ENCODE measurements at places on chromosomes 2 and 18.
A peak's percentile ranks its signal among the peaks of the same experiment; 100 is the strongest.

DNA sequence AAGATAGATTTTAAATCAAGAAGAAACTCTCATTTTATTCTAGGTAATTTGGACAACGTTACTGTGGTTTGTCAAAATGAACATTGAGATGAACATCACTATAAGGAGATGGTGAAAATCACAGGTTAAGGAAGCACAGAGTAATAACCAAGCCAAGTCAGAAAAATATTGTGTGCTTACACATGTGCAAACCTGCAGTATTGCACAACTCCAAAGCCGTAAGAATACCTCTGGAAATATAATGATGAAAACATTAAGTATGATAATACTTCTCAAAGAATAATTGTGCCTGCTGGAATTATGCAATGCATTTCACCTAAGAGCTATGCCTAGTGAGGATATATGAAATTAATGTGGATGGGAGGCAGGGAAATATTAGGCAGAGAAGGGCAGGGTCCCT, 21.1 kb upstream of the GALNT5 start:
- DNase-seq, result no peak

DNA sequence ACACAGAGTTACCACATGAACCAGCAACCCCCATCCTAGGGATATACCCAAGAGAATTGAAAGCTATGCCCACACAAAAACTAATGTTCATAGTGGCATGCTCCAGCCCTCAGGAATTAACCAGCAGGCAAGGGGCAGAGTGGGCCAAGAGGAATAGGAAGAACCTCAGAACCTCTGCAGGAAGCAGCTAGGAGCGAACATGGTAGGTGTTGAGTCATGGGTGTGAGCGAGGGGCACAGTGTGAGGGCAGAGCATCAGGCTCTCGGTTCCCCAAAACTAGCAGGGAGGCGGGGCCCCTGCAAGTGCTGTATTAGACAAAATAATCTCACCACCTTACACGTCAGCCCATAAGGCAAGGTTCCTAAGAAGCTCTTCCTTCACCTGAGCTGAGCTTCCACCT, 5.6 kb upstream of the RUFY4 start:
- no peak for DNase-seq

GRCh38 chr2:15801439-15801838, 138.9 kb upstream of the MYCN start:
- DNase-seq, result no peak

DNA sequence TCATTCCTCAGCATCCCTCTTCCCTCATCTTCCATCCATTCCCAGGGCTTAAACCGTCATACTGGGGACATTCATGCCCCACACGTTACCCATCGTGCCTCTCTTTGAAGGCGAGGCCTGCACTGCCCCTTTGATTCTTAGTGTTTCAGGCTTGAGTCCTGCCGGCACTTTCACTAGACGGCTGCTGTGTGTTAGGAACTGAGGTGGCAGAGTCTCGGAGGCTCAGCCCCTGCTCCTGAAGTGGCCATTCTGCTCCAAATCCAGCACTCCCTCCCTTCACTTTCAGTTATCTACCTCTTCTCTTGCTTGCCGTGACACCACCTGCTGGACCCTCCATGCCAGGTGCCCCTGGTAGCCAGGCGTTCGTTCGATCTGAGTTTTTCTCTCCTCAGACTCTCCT, 43.0 kb downstream of the GRHL1 start:
- DNase-seq, result no peak

DNA sequence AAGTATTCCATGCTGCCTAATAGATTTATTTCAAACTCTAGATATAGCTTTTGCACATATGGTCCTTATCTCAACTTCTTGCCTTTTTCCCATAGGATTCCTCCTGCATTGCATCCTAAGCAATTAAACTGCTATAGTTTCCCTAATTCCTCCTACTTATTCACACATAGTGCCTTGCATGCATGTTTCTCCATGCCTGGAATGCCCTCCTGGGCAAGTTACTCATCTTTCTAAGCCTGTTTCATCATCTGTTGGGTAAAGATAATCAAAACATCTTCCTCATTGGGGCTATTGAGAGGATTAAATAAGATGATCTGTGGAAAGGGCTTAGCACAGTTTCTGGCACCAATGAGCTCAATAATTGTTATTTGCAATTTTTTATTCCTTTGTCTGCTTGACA, 726.5 kb downstream of the SLC4A3 start:
- no peak for DNase-seq

- DNase-seq, result no peak
These were observed 46.8 kb upstream of the EML6 start for GRCh38 chr2:54676656-54677055.

DNA sequence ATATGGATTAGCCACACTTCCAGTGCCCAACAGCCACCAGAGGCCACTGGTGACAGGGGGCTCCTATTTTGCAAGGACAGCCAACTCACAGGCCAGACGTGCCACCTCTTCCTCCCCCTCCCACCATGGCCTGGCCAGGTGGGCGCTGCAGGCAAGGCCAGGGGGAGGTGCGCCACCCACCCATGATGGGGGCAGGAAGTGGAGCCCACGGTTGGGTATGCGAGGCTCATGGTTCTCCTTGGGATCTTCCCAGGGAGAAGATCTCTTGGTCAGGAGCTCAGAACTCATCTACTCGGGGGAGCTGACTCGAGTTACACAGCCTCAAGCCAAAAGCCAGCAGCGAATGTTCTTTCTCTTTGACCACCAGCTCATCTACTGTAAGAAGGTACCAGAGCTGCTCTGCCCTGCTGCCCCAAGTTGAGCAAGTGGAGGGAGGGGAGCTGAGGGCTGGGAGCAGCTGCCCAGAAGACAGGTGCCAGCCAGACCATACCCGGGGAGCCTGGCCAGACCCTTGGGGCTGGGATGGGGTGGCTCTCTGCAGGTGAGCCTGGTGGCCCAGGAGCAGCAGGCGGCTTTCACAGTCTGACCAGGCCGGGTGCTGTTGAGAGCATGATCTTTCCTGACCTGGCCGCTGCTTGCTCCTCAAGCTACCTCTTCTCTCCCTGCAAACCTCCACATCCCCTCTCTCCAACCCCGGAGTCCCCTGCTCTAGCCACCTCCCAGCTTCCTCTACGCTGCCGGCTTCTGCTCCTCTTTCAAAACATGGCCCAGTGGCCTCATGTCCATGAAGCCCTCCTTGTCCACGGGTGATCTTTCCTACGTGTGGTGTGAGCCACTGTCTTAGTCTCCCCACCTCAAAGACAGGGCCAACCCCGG, 49.8 kb downstream of the FAM168B start:
- DNase-seq, result peak; percentile 37

- DNase-seq, result no peak
These were observed 9.2 kb downstream of the ONECUT2 start for GRCh38 chr18:57444301-57444759.

- DNase-seq, result no peak
These were observed 516.2 kb upstream of the MYT1L start for GRCh38 chr2:2847209-2847676.

DNA sequence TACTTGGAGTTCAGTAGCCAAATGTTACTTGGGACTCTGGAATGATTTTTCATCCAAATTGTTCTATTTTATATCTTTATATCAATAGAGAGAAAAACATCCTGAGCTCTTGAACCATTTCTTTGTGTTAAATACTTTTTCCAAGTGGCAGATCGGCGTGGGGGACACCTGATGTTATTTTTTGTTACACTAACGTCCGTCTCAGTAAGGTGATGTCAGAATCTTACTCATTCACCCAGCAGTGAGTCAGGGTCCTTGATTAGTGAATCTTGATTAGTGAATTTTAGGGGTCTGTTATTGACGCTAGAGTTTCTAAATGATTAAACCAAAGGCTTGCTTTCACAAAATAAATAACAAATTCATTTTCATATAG, 1.7 kb downstream of the MIB1 start:
- DNase-seq, result no peak

- no peak for DNase-seq
These were observed 18.1 kb upstream of the MGAT4A start for GRCh38 chr2:98749066-98749450.

GRCh38 chr2:98454500-98455235, 10.0 kb downstream of the INPP4A start:
- DNase-seq, result peak; percentile 37

GRCh38 chr2:236449167-236449761, 120.4 kb upstream of the ACKR3 start:
- DNase-seq, result peak; percentile 72

GRCh38 chr18:48797841-48798255, 152.9 kb downstream of the SMAD7 start:
- peak; percentile 40 for DNase-seq

DNA sequence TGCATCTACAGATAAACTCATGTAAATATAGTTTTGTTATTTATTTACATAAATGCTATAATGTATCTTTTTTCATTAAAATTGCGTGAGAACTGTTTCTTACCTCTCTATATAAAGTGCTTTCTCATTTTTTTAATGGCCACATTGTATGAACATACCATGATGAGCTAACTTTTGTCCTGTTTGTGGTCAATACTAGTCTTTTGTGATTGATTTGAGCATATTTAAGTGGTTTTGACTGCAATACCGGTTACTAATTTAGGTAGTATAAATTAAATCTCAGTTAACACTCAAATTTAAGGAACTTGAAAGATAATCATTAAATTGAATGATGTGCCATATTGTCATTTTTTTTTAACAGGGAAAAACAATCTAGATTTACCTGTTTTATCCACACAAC, 108.2 kb downstream of the HAUS1 start:
- no peak for DNase-seq

GRCh38 chr2:159714247-159714930, 2.1 kb downstream of the MARCHF7 start:
- DNase-seq, result no peak

DNA sequence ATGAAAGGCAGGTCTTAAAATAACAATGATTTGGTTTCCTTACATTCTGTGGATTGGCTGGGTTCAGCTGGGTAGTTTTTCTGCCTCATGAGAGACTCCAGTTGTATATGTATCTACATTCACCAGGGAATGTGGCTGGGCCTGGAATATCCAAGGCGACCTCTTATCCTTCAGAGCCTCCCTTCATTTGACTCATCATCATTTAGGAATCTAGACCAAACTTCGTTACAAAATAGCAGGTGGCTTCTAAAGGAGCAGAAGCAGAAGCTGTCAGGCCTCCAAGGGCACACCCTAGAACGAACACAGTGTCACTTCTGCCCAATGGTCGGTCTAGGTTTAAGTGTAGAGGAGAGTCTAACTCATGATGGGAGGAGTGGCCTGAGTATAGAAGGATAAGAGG, 204.2 kb downstream of the EN1 start:
- no peak for DNase-seq

- no peak for DNase-seq
These were observed 24.7 kb downstream of the PCBP1 start for GRCh38 chr2:70111752-70112591.

GRCh38 chr18:12449051-12449785, 41.5 kb downstream of the PRELID3A start:
- DNase-seq, result no peak

DNA sequence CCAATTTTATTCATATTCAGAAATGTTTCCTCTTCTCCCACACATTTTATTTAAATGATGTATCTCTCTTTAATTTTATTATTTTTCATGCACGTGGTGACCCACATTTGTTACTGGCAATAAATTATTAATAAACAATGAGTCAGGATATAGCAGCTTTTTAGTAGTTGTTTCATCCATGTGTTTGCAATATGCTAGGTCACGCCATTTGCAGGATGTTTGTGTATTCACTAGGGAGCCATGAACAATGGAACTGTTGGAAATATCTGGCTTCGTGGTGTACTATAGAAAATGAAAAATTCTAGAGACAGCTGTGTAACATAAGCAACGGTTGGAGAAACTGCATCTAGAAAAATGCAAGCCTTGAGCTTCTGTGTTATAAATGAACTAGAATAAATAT, 176.0 kb upstream of the COL3A1 start:
- DNase-seq, result no peak

DNA sequence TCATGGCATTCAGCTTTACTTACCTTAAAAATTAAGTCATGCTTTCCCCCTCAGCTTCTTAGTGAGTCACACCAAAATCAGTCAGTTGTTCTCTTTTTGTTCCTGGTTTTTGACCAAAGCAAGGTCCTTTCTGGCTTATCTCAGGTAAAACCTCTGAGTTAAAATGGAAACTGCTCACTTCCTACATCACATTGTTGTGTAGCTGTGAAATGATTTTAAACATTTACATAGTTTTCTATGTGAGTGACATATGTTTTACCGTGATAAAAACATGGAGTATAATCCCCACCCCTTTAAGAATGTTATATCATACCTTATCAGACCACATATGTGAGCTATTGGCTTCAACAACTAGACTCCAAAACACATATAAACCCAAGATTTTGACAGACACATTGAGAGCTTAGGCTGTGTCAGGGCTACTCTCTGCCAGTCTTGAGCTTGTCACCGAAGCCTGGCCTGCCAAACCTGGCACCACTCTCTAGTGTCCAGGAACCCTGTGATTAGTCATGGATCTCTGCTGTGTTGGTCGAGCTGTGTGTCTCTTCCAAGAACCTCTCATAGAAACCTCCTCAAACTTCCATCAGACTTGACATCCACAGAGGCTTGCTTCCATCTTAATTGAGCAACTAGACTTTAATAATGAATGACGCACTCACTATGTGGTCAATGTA, 294.5 kb upstream of the FBXO11 start:
- DNase-seq, result no peak

- DNase-seq, result no peak
These were observed 32.1 kb downstream of the ME2 start for GRCh38 chr18:50911006-50911405.

Data from ureter (tissue), 1 donor.